ENCODE measurements at places on chromosomes 5 and 9.
A peak's percentile ranks its signal among the peaks of the same experiment; 100 is the strongest.

GRCh38 chr5:122816756-122817155, 28.7 kb upstream of the SNX24 start:
- no peak for DNase-seq

- no peak for DNase-seq
Observed at GRCh38 chr5:79295029-79295428, 59.1 kb downstream of the JMY start.

GRCh38 chr9:96486386-96487028, 36.5 kb downstream of the HABP4 start:
- peak; percentile 56 for DNase-seq

DNA sequence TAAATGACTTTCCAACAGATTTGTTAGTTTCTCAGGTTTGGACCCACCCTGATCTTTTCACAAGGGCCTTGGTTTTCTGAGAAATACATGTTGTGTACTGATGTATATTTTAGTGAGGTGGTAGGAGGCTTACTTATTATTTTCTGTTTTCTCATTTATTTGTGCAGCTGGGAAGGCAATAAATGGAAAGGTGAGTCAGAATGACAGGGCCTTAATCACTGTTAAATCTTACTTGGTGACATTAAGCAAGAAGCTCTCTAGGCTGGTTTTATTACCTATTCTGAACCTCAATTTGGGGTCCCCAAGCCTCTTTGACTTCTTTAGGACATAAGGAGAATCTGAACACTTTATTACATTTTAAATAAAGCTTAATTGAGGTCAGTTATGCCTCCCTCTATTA, 214.0 kb upstream of the DAB2 start:
- no peak for DNase-seq

Data from skeletal muscle cell (primary cell).